Cerebellum (tissue), 4 donors: ENCODE measurements at places on chromosomes 7 and 10.
A peak's percentile ranks its signal among the peaks of the same experiment; 100 is the strongest.

GRCh38 chr10:62763155-62763554, 41.4 kb upstream of the ADO start:
- no peak for DNase-seq

GRCh38 chr10:89471110-89471809, 56.9 kb downstream of the IFIT5 start:
- DNase-seq: no peak

- DNase-seq: no peak
Observed at GRCh38 chr10:6721480-6721879, 141.4 kb upstream of the PRKCQ start.

DNA sequence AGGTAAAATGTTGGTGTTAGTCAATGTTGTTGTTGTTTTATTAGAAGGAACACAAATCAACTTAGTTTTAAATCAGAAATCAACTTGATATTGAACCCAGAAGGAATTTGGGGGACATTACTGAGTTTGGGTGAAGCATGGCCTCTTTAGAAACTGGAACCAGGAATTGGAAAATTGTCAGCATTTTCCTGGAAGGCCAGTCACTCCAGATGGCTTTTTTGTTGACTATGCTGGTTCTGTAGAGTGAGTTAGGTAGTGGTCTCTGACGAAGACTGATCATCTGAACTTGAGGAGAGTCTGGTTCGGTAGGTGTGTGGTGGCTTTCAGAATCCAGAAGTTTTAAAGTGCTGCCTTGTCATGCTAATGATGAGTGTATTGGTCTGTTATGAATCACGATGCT, 111.5 kb downstream of the BMPER start:
- peak; percentile 61 for DNase-seq
